A549 (cell line): ENCODE measurements at places on chromosomes 4 and X. TPM values are rescaled to one million over a fixed set of nuclear protein-coding genes. Genes with fewer than 3 reads are reported as not detected.

Gene RAB41
- not detected in 3 replicates for polyA plus RNA-seq

Gene ARMCX5
- polyA plus RNA-seq, result 8.2 to 10.5 TPM (median 8.9 TPM) in 3 replicates

Gene NRK
- polyA plus RNA-seq, result not detected in 3 replicates

Gene STARD8
- polyA plus RNA-seq, result 1.2 to 1.7 TPM (median 1.5 TPM) in 3 replicates

Gene RAP1GDS1
- 29.3 to 31.0 TPM (median 29.3 TPM) in 3 replicates for polyA plus RNA-seq

GRCh38 chr4:189071241-189071640, 869.4 kb upstream of the FRG1 start:
- no peak for DNase-seq

GRCh38 chrX:44088510-44089144, 115.4 kb upstream of the NDP start:
- no peak for DNase-seq

- DNase-seq, result no peak
These were observed 535.9 kb downstream of the IQCM start for GRCh38 chr4:149279776-149280175.

GRCh38 chr4:123348946-123349345, 47.6 kb upstream of the SPRY1 start:
- DNase-seq, result no peak

- no peak for DNase-seq
These were observed 116.0 kb upstream of the ETNPPL start for GRCh38 chr4:108878806-108879205.

DNA sequence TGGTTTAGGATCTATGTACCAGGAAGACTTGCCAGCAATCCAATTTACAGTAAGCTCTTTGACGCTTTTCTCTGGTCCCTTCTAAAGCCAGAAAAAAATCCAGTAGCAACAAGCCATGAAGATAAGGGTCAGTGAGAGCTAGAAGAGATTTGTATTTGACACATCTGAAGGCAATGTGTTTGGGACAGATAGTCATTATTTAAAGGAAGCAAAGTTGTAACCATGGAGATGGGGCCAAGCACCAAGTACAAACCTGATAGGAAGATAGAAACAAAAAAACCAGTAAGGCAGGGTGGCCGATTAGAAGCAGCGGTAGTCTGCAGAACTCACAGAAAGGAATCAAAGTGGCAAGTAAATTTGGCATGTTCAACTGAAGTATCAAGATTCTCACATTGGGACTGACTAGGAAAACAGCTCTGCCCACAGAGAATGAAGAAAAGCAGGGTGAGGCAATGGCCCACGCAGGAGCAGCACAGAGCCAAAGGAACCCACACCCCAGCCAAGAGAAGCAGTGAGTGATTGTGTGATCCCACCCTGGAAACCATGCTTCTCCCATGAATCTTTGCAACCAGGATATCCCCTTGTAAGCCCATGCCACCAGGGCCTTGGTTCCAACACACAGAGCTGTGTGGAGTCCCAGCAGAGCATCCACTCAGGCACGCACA, 12.9 kb upstream of the C4orf54 start:
- DNase-seq, result no peak

GRCh38 chrX:49070988-49071387, 2.8 kb downstream of the PRAF2 start:
- no peak for DNase-seq

GRCh38 chrX:129661369-129661768, 6.6 kb upstream of the APLN start:
- no peak for DNase-seq

DNA sequence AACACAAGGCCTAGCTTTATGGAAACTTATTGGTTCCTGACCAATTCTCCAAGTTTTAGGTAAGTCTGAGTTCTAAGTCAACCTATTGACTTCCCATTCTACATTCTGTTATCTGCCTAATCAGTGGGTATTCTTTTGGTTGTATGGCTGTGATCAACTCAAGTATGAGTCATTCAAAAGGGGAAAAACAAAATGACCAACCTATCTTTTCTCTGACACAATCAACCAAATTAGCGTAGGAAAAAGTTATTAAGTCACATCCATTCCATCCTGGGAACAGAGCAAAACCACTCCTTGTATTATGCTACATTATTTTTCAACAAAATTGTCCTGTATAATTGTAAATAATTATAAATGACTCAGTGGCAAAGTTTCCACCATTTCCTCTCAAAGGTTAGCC, 136.2 kb downstream of the SHROOM4 start:
- no peak for DNase-seq

DNA sequence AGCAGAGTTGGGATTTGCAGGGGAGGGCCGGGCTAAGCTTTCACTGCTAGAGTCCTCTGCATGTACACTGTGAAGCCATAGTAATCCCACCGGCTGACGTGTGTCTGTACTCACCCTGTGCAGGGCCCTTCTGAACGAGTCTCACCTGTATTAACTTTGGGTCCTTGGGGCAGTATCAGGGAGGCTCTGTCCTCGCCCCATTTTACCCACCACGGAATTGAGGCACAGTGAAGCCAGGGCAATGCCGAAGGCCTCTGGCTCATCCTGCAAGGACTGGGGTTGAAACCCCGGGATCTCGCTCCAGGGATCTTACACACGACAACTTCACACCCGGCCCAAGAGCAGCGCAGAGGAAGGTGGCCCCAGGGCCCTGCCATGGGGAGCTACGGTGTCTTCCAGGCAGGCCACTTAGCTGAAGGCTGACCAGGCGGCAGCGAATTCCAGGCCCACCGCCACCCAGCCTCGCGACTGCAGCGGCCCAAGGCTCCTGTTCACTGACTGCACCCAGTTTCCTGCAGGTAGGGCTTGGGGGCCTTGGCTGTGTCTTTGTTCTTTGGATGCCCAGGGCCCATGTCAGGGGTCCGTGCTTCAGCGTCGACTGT, 75.5 kb upstream of the ADRA2C start:
- DNase-seq, result no peak
